ENCODE measurements at places on chromosomes 6 and 20.

GRCh38 chr6:106918115-106918514, 56.4 kb downstream of the CD24 start:
- DNase-seq = no peak

DNA sequence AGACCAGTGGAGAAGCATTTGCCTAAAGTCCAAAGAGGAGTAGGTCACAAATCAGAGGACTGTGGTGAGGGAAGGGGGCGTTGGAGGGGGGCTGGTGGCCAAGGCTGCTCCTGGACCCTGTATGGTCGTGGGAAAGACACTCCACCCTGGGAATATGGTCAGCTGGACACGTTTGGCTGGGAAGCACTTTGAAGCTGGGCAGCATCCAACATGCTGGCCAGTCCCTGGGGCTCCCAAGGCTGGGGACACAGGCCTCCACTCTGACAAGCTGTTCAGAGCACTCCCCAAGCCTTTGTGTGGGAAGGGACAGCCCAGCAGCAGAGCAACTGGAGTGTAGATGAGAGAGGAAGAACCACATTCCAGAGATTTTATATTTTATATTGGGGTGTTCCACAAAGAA, 203.2 kb downstream of the ANKRD60 start:
- no peak for DNase-seq

- DNase-seq = no peak
Observed at GRCh38 chr6:14454473-14454775, 336.9 kb downstream of the CD83 start.

DNA sequence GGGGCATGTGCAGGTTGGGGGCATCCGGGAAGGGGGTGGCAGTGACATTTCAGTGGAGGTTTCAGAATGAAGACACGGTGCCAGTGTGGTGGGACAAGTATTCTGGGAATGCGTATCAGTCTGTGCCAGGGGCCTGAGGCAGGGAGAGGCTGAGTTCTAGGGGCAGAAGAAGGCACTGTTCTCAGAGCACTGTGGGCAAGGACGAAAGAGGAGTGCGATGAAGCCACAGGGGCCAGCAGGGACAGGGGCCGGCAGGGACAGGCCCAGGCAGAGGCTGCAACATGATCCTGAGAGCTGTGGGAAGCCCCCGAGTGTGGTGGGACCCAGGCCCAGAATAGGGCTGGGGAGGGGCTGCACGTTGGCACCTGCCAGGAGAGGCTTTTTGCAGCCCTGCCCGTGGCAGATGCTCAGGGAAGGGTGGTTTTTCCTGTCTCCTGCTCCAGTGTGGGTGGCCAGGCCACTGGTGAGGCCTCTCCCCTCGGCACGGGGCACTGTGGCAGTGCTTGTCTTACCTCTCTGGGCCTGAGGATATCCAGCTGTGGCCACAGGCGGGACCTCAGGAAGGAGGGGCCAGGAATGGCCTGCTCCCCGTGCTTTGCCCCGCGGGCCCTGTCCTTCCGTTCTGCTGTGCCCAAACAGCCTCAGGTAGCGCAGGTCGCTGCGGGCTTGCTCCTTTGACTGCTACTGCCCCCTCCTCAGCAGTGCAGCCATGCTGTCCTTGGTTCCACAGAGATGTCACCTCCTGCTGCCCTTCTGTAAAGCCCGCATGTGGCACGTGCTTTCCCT, 10.0 kb downstream of the ENTPD6 start:
- DNase-seq = no peak

- no peak for DNase-seq
Observed at GRCh38 chr6:138999949-139000725, 12.1 kb upstream of the REPS1 start.

DNA sequence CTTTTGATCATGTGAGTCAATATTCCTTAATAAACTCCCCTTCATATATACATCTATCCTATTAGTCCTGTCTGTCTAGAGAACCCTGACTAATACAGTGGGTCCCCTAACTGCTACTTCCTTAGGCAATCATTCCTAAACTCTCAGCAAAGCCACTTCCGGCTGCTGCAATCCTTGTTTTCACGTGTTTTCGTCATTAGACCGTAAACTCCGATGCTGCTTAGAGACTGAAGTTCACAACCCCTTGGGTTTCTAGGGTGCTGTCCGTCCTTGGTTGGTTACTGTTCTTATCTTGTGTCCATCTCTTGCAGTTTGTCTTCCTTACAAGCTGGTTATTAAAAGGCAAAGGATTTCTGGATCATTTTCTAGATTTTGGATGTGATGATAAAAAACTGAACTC, 106.4 kb downstream of the GMPR start:
- no peak for DNase-seq

DNA sequence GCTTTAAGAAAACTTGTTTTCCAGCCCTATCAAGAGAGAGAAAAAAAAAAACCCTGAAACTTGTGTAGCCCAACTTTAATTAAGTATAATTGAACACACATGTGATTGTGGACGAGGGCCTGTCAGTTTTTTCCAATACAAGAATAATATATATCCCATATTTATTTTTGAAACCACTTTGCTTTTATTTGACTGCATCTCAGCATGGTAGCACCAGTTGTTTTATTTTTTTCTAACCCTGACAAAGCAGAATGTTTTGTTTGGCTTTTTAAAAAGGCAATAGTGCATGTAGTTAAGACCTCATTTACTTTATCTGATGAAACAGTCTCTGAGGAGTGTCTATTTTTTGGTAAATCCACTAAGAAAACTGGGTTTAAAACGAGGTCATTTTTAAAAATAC, 257.7 kb downstream of the CDKAL1 start:
- DNase-seq = no peak

DNA sequence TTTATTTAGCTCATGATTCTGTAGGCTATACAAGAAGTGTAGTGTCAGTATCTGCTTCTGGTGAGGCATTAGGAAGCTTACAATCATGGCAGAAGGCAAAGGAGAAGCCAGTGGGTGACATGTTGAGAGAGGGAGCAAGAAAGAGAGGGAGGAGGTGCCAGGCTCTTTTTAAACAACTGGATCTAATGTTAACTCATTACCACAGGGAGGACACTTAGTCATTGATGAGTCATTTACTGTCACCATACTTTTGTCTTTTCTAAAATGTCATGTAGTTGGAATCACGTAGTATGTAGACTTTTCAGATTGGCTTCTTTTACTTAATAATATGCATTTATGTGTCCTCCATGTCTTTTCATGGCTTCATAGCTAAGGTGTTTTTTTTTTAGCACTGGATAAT, 58.1 kb downstream of the NUS1 start:
- DNase-seq = no peak

DNA sequence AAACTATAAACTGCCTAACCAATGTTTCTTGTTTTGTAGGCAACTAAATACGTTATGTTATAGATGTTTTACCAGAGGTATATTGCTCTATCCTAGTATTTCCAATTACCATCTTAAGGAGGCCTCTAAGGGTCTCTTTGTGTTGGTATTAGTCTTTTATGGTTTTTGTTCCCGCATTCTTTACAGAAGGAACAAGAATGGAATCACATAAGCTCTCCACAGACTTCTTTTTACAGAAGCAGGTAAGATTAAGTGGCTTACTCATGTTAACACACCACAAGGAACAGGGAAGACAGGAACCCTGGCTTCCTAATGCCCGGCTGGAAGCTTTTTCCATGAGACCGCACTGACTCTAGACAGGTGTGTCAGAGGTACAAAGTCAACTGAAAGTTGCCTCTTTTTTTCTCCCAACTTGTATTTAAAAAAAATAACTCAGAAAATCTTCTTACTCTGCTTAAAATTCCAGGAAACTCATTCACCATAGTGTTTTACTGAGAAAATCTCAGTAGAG, 55.1 kb downstream of the FKBP5 start:
- no peak for DNase-seq

GRCh38 chr6:142913036-142913510, 31.9 kb downstream of the HIVEP2 start:
- DNase-seq = no peak

DNA sequence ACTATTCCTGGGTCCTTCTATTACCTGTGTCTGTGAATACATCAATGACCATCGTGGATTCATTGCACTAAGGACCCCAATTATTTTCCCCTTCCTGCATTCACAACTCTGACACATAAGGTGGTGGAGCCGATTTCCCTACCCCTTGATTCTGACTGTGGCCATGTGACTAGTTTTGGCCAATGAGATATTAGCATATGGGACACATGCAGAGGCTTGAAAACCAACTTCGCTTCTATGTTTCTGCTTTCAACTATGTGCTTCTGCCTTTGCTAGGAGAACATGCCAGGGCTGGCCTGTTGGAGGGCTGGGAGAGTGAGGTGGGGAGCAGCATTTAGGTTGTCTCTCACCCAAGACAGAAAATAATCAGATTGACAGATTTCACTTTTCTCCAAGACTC, 483.1 kb upstream of the JAG1 start:
- no peak for DNase-seq

DNA sequence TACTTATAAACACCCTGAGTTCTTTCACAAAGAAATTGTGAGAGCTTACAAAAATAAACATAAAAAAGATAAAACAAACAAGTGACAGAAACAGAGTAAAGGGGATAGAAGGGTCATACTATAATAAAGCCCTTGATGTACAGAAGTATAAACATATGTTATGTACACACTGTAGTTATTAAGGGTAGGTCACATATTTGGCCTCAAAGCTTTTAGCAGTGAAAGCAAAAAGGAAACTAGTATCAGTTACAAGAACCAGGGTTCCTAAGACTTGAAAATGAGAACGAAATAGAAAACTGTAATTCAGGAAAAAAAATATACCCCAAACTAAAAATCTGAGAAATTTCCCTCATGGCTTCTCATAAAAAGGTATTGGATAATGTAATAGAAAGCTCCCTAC, 380.6 kb downstream of the HDGFL1 start:
- no peak for DNase-seq

DNA sequence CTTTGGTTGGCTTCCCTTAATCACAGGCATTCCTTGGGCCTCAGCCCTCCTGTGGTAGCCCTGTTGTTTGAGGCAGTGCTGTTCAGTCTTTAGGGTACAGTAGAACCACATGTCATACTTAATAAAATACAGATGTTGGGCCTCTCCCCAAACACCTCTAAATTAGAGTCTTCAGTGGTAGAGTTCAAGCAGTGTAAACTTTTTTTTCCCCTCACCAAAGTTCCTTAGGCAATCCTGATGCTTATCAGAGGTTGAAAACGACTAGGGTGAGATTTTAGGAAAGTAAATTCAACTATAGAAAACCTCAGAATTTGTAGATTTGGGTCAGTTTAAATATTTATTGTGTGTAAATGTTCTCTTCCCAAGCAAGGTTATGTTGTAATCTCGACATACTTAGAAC, 44.6 kb downstream of the BLTP3A start:
- no peak for DNase-seq

GRCh38 chr6:119314885-119315272, 34.7 kb downstream of the MAN1A1 start:
- DNase-seq = no peak

- DNase-seq = no peak
Observed at GRCh38 chr6:17159240-17159639, 57.4 kb downstream of the STMND1 start.

DNA sequence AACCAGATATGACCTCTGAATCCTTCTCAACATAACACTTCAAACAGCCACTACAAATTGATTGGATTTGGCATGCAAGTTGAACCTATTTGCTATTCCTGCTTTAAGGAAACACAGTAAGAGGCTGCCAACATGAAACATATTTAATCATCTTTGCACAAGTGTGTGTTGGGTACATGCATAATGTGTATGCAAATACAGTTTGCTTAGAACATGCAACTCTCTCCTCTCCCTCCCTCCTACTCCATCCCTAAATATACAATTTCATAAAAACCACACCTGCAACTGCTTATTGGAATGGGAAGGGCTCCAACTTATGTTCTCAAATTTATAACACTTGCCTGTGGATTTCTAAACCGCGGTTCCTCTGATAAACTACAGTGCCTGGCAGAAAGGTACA, 71.5 kb downstream of the CD83 start:
- DNase-seq = no peak

DNA sequence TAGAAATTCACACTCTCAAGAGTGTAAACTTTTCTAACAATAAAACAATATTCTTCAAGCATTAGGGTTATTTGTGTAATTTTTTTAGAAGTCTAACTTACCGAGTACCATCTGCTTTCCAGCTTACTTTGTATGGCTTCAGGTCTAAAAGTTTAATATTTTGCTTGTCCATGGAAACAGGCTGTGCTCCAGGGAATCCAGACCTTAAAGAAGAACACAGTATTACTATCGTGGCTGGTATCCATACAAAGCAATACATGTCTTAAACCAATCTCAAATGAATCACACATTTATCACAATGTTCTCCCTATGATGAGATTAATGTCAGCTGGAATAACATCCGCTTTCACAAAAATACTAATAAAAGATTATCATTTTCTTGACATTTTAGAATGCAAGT, 73.0 kb downstream of the RNGTT start:
- no peak for DNase-seq

- DNase-seq = no peak
Observed at GRCh38 chr6:157406661-157407060, 25.7 kb downstream of the ZDHHC14 start.

DNA sequence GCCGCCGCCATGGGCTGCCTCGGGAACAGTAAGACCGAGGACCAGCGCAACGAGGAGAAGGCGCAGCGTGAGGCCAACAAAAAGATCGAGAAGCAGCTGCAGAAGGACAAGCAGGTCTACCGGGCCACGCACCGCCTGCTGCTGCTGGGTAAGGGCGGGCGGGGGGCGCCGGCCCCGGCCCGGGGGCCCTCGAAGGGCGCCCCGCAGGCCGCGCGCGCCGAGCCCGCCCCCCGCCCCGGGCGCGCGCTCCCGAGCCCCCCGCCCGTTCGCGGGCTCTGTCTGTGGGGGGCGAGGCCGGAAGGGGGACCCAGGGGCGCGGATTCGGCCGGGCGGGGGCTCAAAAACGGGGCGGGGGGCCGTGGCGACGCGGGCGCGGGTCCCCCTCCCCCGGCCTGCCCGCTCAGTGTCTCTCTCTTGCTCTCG, 39.2 kb downstream of the GNAS start:
- DNase-seq = no peak

DNA sequence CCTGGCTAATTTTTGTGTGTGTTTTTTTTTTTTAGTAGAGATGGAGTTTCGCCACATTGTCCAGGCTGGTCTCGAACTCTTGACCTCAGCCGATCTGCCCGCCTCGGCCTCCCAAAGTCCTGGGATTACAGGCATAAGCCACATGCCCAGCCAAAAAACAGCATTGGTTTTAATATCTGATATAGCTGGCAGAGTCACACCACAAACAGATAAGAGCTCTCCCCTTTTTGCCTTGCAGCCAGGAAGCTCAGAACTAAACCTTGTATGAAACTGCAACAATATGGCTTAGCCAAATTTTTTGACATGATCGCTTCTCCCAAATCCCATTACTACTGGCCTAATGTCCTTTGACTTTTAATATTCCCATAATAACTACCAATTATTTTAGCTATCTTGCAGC, 4.9 kb downstream of the ACOT8 start:
- no peak for DNase-seq

- no peak for DNase-seq
Observed at GRCh38 chr6:135465903-135466302, 31.6 kb downstream of the AHI1 start.
